ENCODE measurements at places on chromosomes 12 and 14.

- DNase-seq, result no peak
Measured at GRCh38 chr12:32705783-32706182, 26.7 kb downstream of the DNM1L start.

DNA sequence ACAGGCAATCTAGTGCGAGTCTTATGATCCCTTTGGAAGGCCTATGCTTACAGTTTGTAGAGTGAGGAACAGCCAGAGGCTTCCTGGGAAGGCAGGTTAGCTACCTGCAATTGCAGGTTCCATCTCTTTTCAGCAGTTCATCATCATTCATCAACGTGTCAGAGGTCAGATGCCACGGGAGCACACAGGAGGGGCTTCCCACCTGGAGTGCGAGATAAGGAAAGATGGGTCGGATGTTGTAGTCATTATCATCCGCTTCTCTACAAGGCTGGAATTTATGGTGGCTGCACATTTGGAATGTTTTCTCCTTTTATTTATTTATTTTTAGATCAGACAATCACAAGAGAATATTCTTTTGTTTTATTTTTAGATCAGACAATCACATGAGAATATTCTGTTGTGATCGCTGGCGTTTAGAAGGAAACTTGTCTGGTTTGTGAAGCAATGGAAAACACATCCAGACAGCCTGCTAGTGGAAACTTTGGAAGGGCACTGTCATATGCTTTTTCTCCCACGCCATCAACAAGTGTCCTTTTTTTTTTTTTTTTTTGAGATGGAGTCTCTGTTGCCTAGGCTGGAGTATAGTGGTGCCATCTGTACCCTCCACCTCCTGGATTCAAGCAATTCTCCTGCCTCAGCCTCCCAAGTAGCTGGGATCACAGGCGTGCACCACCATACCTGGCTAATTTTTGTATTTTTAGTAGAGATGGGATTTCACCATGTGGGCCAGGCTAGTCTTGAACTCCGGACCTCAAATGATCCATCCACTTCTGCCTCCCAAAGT is 1.9 kb upstream of the BICD1 start:
- DNase-seq, result no peak

- DNase-seq, result no peak
Measured at GRCh38 chr12:95577820-95578219, 26.5 kb upstream of the USP44 start.

DNA sequence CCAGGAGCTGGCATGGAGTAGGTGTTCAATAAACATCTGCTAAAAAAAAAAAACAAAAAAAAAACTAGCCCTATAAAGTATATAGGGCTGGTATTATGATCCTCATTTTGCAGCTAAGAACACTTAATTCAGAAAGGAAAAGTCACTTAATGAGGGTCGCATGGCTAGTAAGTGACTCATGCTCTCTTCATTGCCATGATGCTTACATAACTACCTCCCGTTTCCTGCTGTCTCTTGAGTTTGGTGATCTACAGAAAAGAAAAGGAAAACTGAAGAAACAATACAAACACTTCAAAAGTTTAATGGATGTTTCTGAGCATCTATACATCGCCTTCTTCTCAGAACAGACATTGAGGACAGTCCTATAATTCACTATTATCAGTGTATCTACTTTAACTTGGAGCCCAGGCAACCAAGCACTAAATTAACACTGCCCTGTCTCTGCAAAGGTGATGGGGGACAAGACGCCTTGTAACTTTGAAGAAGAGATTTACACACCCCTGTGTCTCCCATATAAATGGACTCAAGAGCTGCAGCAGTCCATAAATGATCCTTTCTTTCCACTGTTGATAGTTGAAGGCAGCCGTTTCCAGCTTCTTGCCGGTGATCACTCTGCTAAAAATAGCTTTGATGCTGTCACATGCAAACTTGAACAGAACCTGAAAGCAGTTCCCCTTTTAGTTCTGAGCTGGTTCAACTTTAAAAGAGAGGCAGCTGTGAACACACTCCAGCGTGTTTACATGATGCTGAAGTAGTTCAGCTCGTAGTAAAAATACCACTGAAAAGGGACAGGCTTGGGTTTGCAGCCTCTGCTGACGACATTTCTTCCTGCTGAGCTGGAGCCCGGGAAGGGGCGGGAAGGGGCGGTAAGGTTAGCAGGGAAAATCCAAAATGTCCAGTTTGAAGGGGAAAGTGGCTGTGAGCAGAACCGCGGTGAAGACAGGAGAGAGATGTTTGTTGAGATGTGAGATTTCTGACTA is 113.3 kb downstream of the FOXN3 start:
- no peak for DNase-seq

GRCh38 chr12:93812626-93813025 is 135.5 kb downstream of the CRADD start:
- DNase-seq, result no peak

DNA sequence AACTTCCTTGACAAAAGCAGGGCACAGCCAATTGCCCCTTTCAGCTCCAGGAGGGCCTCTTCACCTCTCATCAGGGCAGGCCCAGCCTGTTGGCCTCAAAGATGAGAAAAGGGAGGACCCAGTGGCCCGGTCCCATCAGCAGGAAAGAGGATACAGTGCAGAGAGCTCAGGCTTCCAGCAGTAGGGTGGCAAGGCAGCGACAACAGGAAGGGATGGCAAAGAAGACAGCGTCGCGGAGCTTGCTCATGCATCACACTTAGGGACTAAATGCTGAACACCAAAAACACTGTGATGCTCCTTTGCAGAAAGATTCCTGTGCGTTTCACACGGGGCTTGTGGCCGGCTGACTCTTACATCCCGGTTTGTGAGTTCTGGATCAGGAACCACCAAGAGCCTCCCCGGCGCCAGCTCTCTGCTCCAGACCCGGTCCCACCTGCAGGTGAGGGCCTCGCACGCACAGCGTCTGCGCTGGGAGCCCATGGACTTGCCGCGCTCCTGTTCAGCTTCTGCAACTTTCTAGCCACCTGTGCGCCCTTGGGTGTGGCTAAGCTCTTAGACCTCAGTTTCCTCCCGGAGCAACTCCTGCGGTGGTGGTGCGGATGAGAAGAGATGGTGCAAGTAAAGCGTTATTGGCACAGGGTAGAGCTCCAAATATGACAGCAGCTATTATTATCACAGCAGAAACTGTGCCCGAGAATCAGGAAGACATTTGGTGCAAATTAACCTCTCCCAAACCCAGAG is 15.3 kb upstream of the BCL7A start:
- DNase-seq, result no peak

DNA sequence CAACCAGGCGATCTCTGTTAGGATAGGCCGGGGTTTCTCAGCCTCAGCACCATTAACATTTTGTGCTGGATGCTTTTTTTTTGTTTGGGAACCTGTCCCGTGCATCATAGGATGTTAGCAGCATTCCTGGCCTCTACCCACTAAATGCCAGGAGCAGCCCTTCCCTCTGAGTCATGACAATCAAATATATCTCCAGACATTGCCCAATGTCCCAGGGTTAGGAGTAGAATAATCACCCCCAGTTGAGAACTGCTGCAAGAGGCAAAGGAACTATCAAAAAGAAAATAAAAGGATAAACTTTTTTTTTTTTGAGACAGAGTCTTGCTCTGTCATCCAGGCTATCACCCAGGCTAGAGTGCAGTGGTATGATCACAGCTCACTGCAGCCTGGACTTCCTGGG is 76.0 kb downstream of the ACACB start:
- no peak for DNase-seq

- no peak for DNase-seq
Measured at GRCh38 chr12:105538880-105539279, 208.4 kb downstream of the C12orf75 start.

DNA sequence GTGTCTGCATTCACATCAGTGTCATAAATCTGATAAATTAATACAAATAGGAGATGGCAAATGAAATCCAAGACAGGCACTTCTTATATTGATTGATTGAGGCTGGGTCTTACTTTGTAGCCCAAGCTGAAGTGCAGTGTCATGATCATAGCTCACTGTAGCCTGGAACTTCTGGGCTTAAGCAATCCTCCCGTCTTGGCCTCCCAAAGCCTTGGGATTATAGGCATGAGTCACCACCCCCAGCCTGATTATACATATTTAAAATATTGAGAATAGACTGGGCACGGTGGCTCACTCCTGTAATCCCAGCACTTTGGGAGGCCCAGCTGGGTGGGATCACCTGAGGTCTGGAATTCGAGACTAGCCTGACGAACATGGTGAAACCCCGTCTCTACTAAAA is 51.3 kb downstream of the MARK3 start:
- no peak for DNase-seq

- no peak for DNase-seq
Measured at GRCh38 chr14:71488703-71489191, 443.5 kb upstream of the RGS6 start.

- no peak for DNase-seq
Measured at GRCh38 chr12:99287136-99287535, 360.4 kb upstream of the GARIN6 start.

DNA sequence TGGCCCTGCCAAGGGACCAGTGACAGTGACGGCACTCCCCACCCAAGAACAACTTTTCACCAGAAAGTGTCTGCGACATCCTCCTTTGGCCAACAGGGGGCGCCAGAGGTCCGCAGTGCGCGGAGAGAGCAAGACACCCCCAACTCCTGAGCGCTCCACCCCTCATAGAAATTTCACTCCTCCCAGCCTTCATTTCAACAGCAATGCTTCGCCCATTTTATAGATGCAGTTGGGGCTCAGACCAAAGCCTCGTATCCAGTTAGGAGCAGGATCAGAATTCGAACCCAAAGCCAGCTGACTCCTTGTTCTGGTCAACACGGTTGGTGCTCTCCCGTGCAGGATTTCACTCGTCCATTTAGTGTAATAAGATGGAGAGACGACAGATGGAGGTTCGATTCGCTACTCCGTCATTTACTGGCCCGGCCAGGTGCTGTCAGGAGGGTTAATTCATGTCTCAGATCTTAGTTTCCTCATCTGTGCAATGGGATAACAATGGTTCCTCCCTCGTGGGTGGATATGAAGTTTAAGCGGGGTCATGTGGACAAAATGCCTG is 2.4 kb upstream of the POP5 start:
- DNase-seq, result peak; percentile 59

DNA sequence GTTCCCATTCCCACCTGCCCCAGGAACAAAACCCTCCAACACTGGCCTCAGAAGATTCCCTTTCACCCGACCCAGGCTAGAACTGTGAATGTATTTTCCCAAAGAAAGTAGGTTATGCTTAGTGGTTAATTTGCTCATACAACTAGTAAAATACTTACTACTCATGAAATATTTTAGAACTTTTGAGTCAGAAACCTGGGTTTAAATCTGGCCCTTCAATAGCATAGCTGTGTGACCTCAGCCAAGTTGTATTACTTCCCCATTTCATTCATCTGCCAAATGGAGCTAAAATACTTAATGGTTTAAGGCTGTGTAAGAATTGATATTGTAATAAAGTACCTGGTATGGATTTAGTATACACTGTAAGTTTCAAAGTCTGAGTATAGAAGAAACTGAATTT is 69.1 kb upstream of the DNM1L start:
- DNase-seq, result no peak

- no peak for DNase-seq
Measured at GRCh38 chr12:52390739-52391617, 5.5 kb upstream of the KRT84 start.

DNA sequence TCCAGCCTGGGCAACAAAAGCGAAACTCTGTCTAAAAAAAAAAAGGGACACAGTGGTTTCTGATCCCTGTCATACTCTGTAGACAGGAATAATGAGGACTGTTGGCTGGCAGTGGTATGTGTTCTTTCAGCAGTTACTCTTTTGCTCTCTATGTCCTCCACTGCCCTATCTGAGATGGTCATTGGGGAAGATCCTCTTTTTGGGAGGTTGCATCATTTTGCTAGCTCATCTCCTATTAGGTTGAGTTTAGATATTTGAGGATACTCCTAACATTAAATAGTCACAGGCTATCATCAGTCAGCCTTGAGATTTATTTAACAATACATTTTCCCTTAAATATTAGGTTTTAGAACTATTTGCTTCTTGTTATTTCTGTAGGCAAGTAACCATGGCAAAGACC is 5.9 kb upstream of the CCDC91 start:
- no peak for DNase-seq

DNA sequence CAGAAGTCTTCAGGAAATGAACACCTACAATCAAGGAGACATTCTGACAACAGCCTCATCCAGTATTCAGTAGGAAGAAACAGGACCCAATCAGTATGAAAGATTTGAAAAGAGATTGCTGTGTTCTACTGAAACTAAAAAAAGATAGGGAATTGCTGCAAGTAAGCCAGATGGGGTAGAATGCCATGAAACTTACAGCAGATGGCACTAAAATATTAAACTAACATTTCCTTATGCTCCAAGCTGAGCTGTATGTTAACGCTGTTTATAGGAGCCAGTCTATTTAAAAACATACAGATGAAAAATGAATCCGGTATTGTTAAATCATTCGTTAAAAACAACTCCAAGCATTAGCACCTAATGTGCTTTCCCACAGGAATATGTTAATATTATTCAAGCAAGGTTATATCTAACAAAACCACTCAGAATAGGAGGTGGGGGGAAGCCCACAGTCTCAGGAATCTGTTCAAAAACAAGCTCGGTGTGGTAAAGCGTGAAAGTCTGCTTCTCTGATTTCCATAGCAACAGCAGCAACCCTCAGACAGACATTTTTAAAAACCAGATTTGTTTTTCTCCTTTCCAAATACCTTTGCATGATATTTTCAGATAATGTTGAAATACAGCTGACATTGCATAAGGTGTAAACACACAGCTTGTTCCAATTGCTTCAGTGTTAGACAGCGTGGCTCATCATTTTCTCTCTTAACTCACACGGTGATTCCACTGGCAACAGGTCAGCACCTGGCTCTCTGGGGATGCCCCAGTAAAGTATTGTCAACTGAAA is 131.4 kb upstream of the CCDC175 start:
- no peak for DNase-seq

- no peak for DNase-seq
Measured at GRCh38 chr12:63152321-63152700, 1.3 kb upstream of the AVPR1A start.

- DNase-seq, result no peak
Measured at GRCh38 chr12:20364501-20364900, 3.8 kb upstream of the PDE3A start.

- DNase-seq, result no peak
Measured at GRCh38 chr12:104454997-104455396, 1.8 kb upstream of the CHST11 start.

DNA sequence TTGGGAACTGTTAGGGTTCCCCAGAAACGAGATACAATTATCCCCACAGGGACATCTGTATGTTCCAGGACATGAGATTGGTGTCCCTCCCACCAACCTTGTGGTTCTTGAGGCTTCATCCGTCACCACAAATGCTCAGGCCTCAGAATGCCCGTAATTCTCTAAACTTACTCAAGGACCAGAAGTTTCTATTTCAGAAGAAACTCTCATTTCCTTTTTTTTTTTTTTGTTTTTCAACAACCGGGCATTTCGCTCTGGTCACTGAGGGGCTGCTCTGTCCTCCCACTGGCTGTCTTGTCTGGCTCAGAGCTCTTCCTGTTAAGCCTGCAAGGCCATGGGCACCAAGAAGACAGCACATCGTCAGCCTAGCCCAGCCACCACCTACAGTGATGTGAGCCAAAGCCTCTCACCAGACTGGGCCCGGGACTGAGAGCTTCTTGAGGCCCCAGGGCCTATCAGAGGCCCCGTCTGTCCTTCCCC is 36.2 kb downstream of the VDR start:
- DNase-seq, result no peak
